Umbilical cord (tissue), 2 donors: ENCODE measurements at places on chromosomes 6 and 20.

GRCh38 chr6:90221403-90221802 is 75.2 kb downstream of the BACH2 start:
- DNase-seq, result no peak

DNA sequence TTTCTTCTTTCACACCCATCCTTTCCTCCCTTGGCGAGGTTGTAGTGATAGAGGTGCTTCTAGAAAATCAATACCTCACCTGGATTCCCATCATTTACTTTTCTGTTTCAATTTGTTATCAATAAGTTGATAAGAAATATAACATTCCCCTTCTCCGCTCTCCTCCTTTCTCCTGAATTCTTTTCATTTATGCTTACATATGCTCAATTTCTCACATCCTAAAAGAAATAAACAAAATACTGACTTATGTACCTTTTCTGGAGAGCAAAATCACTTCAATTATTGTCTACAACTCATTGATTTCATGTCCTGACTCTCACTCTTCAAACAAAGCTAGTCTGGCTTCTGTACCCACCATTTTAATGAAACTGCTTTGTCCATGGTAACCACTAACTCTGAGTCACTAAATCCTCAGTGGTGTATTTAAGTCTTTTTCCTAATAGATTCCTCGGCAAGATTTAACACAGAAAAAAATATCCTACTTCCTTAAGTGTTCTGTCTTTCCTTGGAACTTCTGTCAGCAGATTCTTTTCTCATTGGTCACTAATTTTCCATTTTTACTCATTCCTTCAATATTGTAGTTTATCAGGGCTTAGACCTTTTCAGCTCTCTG is 289.6 kb downstream of the RFPL4B start:
- DNase-seq, result peak; percentile 12

DNA sequence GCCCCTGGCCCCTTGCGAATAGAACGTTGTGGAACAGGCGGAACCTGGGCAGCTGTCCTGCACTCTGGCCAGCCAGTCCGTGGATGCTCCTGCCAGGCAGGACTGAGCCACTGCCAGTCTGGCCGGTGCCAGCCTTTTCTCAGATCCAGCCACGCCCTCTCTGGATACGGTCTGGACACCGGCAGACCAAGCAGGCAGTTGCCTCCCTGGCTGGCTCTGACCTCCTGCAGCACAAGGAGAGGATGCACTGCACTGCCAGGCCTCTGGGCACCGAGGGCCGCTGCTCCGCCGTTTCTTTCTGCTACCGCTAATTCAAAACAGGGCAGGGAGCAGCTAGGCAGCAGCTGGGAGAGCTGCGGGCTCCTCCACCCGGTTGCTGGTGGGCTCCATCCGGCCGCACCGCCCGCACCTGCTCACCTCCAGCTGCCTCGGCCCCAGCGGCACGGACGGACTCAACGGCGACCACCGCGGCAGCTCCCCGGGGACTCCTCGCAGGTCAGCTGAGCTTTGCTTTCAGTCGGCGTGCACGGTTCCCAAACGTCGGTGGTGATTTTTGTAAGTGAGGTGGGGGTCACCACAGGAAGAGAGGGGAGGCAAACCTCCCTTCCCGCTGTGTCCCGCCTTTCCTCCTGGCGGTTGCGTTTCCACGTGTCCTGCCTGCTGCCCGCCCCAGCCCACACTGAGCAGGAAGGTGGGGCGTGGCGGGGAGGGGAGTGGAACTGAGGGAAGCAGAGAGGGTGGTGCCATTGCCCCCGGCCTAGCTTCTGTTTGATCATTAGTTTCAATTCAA is 30.3 kb upstream of the AFDN start:
- DNase-seq, result no peak

DNA sequence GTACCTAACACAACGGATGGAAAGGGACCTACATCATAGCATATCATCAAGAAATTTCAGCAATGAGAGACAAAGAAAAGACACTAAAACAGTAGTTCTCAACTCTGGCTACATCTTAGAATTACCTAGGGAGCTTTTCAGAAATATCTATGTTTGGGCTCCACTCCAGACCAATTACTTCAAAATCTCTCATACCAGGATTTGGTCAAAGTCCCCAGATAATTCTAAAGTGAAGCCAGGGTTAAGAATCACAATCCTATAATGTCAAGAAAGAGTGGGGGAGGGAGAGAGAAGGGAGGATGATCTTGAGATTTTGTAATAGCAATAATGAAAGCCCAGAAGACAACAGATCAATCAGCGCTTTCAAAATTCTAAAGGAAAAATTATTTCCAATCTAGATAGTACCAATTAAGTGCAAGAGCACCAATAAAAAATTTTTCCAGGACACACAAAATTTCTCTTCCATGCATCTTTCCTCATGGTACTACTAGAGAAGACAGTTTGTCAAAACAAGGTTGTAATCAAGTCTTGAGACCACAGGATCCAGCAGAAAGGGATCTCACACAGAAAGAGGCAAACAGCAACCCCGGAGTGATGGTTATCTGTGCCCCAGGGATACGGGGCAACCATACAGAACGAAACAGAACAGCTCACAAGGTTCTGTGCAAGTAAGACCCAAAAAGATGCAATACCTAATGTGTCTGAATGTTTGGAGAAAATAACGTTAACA is 152.9 kb upstream of the DST start:
- DNase-seq, result no peak
